Left colon (tissue), 2 donors: ENCODE measurements at places on chromosomes 2 and 18. TPM values are rescaled to one million over a fixed set of nuclear protein-coding genes. Genes with fewer than 3 reads are reported as not detected.

DNA sequence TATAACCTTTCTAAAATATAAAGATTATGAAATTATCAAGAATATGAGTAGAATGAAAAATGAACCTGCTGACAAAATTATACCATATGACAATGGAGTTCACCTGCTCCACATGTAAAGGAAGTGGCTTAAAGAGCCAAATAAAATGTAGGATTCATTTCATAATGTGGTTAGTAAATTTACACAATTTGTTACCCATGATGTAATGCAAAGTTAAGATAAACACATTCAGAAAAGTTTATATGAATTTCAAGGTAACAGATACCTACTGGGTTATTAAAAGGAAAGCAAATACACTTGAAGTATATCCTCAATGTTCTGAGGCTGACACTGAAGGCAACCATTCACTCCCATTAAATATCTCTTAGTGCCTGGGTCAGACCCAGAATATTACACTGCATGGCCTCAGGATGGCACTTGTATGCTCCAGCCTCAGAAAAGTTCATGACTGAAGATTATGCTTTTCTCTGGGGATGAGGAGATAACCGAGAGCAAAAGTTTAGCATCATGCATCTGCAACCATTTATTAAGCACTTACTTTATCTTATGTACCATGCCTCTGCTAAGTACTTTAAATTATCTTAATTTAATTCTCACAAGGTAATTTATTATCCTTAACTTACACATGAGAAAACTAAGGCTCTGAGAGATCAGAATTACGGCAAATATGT, 6.2 kb downstream of the STRN start:
- DNase-seq, result no peak

DNA sequence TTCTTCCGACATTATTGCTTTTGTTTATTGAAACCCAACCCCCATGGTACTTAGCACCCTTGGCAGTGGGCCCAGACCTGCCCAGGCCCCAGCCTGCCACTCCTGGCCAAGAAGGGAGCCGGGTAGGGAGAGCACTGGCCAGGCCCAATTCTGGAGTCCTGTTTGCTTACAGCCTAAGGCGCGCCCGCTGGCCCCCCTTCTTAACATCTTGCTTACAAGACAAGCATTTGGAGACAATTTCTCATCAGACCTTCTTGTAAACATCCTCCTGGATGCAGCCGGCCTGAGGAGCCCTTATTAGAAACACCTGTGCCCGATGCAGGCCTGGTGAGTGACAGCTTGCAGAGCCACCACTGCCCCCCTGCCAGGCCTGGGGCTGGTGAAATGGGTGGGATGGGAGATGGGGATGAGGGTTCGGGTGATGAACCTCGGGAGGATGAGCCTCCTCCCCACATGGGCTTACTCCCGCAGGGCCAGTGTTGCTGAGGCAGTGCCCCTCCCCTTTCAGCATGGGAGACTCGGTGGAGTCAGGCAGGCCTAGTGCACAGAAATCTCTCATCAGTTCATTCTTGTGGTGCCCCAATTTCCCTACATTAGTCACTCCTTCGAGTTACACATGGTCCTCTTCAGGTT, 217.5 kb downstream of the CYP26B1 start:
- DNase-seq, result peak; percentile 72

GRCh38 chr2:229798446-229799155, 84.2 kb upstream of the DNER start:
- DNase-seq, result no peak

DNA sequence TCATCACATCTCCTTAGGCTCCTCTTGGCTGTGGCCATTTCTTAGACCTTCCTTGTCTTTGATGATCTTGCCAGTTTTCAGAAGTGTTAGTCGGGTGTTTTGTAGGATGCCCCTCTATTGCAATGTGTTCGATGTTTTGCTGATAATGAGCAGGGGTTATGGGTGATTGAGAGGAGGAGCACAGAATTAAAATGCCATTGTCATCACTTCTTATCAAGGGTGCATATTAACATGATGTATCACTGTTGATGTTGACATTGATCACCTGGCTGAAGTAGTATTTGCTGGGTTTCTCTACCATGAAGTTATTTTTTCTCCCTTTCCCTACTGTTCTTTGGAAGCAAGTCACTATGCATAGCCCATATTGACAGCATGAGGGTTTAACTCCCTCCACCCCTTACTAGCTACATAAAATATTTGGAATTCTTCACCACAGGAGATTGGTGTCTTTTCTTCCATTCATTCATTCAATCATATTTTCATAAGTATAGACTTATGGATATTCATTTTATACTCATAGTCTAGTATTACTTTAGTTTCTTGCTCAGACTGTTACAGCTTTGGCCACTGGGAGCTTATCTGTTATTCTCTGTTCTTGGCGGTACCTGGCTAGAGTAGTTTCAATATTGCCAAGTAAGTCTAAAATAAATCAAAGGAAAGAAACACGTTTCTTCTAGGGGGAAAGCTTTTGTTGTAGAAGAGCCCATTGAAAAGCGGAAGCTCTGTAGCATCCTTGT, 54.5 kb upstream of the TMEM87B start:
- DNase-seq, result no peak

GRCh38 chr2:3666613-3666975, 8.6 kb downstream of the ALLC start:
- no peak for DNase-seq

GRCh38 chr18:51337406-51337805, 139.9 kb upstream of the MEX3C start:
- DNase-seq, result no peak

DNA sequence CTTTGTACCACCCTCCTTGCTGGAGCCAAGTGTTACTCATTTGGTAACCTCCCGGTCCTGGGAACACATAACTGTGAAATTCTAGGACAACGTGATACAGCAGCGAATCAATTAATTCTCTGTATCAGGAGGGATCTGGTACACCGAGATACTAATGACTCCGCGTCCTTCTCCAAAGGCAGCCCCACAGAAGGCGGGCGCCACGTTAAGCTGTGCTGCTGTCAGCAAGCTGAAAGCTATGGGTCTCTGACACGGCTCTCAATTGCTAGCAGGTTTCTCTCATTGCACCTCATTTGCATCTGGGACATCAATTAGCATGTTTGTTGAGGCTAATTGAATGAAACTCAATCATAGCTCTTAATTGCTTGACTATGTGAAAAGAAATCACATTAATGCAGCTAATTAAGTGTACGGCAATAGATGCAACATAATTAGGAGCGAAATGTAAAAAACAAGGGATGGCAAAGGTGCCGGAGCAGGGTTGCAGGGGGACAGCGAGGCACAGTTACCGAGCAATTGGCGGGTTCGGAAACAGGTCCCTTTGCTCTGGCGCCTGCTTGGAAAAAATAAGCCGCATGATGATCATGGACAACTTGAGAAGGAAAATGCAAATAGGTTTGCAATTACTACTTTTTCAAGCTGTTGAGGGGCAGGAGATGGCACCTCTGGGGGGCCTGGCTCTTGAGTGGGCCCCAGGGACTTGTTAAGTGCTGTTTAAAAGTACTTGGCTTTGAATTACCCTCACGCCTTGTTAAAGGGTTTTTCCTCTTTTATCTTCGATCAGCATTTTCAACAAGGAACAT, 264.2 kb downstream of the GBX2 start:
- no peak for DNase-seq

DNA sequence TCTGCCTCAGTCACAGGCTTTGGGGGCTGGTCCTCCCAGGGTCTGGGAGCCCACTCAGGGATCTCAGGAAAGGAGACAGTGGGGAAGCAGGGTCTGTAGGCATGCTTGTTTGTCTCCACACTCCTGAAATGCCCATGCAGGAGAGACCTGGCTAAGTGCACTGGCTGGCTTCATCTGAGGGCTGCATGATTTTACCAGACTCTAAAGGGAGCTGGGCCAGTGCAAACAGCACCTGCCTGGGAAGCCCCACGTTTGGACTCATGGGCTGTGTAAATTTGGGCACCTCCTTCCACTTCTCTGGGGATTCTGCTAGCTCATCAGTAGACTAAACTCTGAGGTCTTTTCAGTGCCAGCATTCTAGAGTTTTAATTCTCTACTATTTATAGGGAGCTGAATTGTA, 33.7 kb downstream of the LYPD1 start:
- no peak for DNase-seq

DNA sequence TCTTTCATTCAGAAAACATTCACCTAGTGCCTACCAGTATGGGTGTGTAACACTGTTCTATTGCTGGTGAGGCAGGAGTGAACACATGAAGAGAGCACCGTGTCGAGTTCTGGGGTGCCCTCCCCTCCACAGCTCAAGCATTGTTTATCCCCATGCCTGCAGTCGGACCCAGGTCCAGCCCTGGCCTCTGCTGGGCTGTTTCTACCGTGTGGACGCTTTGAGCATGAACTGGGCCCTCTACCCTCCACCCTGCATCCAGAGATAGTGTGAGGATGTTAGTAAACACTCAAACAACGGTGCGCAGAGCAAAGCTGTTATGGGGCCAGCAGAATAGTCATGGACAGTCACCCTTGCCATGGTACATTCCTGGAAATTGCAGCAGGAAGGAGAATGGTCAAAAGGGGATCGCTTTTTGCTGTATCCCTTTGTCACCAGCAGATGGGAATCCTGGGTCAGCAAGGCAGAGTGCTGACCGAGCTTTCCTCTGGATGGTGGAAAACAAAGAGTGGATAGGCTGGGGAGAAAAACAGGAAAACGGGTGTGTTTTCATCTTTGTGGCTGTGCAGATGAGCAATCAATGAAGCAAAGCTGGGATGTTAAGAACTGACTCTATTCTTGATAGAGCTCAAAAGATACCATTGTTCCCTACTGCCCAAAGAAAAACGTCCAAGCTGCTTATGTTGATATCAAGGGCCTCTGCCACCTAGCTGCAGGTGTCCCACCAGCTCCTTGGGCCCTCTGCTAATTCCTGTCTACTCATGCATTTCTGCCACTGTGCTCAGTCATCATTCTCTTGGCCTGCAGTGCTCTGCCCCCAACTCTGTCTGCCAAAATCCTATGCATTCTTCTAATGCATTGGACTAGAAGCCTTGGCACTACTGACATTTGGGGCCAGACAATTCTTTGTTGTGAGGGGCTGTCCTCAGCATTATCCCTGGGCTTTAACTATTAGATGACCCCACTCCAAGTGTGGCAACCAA, 38.7 kb downstream of the REEP1 start:
- DNase-seq, result no peak

- DNase-seq, result no peak
Observed at GRCh38 chr2:232999354-232999753, 13.7 kb downstream of the NGEF start.

- no peak for DNase-seq
Observed at GRCh38 chr2:40556739-40557138, 104.8 kb upstream of the SLC8A1 start.

DNA sequence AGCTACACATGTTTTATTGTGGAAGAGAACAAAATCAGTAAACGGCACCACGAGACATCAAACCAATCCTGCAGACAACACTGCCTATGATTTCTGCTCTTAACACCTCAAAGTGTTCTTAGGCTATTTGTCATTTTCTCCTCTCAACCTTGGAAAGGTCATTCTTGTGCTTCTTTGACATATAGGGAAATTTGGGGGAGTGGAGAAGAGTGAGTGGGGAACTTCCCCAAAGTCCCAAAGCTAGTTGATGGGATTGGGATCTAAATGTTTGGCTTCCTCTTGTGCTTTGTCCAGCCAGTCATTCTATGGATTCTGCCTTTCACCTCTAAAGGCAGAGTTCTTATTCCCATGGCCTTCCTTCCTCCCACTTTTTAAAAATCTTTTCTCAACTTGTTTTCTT, 5.8 kb upstream of the MRO start:
- DNase-seq, result no peak

- no peak for DNase-seq
Observed at GRCh38 chr2:218218268-218219185, 1.5 kb downstream of the ARPC2 start.

Gene MOGAT1
- not detected for total RNA-seq

Gene LIMS1
- total RNA-seq, result 33.9 TPM

Gene SETBP1
- 21.2 TPM for total RNA-seq

Gene COLEC11
- total RNA-seq, result 1.2 TPM

Gene LONRF2
- 0.21 TPM for total RNA-seq

Gene KCNS3
- total RNA-seq, result 19.0 TPM

Gene CERKL
- 0.31 TPM for total RNA-seq

Gene ALPP
- total RNA-seq, result not detected

Gene SH2D6
- total RNA-seq, result 4.7 TPM
